Left colon (tissue), 2 donors: ENCODE measurements at places on chromosomes 16 and 17. TPM values are rescaled to one million over a fixed set of nuclear protein-coding genes. Genes with fewer than 3 reads are reported as not detected.

The PIRT gene
- total RNA-seq: 0.58 TPM

The SLC5A10 gene
- not detected for total RNA-seq

- DNase-seq: peak; percentile 56
Observed at GRCh38 chr17:55743103-55743679, 7.7 kb upstream of the PCTP start.

DNA sequence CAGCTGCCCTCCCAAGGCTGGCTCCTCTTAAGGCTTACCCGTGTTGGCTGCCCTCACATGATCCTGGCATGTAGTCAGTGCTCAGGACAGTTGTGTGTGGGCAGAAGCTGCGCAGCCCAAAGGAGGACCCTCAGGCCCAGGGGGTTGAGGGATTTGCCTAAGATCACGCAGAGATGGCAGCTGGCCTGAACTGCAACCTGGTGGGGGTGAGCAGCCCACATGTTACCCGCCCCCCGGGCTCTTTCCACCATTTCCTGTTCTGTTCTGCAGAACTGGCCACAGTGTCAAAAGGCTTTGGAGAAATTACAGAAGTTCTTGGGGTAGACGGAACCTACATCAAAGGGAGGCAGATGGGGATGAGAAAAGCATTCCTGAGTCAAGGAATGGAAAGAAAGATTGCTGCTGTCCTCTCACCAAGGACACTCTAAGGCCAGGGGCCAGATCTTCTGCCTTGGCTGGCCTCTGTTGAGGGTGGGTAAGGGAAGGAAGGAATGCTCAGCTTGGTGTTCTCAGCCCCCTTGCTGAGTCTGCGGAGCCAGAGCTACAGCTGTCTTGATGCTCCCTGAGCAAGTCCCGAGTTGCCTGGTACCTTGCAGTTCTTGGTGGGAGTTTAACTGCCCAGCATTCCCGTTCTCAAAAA lies 53.0 kb downstream of the EPN2 start:
- no peak for DNase-seq

DNA sequence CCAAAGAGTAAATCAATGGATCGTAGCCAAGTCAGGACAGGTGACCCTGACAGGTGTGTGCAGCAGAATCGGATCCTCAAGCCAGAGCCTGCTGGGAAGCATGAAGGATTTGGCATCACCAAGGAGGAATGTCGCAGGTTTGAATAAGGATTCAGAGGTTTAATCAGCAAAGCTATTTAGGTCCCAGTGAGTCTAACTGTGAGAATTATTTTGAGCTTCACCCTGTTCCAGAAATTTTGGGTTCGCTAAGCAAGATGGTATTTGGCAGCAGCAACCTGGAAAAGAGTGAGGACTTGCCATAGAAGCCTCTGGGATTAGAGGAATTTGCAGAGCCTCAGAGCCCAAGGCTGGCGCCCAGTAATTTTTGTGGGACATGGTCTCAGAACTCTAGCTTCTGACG lies 173.0 kb downstream of the CCDC182 start:
- DNase-seq: no peak

The ABCA8 gene
- 15.6 TPM for total RNA-seq

The KRT39 gene
- not detected for total RNA-seq

- DNase-seq: no peak
Observed at GRCh38 chr16:11582157-11582814, 4.4 kb downstream of the LITAF start.

DNA sequence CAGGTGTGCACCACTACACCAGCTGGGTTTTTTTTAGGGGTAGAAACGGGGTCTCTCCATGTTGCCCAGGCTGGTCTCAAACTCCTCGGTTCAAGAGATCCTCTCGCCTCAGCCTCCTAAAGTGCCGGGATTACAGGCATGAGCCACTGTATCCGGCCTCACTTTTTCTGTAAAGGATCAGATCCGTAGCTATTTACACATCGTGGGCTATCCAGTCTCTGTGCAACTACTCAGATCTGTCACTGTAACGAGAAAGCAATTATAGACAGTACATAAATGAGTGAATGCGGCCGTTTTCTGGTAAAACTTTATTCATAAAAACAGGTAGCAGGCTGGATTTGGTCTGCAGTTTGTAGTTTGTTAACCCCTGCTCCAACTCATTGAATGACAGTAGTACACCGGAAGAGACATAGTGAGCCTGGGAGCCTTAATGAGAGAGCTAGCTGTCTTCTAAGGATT lies 44.5 kb downstream of the VMP1 start:
- no peak for DNase-seq

The SEC14L5 gene
- 1.4 TPM for total RNA-seq

The TEX14 gene
- total RNA-seq: 0.06 TPM

- DNase-seq: no peak
Observed at GRCh38 chr17:46264456-46265198, 30.3 kb upstream of the LRRC37A start.

DNA sequence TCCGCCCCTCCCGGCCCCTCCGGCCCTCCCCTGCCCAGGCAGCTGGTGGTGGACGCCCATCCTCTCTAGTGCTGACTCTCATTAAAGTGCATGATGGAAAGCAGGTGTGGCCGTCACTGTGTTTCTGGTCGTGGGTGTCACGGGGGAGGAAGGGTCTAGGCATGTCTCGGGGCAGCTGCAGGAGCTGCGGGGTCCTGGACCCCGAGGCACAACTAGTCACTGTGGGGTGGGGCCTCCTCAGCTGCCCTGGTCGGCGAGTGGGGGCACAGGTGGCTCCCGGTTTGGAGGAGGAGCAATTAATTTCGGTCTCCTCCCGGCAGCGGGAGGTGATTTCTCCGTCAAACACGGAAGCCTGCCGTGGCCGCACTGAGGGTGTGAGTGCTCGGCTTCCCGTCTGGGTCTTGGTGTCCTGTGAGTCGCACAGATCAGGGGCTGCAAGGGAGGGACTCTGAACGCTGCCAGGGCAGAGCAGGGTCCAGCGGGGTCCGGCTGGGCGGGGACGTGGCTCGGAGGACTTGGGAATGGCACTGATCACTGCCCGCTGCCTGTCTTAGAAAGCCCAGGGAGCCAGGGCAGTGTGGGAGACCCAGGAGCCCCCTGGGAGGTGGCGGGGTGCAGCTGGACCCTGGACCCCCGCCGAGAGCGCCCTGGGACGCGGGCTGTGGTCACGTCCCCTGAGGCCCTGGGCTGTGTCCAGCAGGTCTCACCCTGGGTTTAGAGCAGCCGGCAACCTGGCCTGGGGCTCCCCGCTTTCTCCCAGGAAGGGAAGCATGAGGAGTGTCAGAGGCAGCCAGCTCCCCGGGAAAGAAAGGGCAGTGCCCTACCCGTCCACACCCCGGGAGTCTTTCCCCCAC lies 3.3 kb downstream of the TPSD1 start:
- DNase-seq: no peak

The SCARF1 gene
- total RNA-seq: 10.2 TPM

DNA sequence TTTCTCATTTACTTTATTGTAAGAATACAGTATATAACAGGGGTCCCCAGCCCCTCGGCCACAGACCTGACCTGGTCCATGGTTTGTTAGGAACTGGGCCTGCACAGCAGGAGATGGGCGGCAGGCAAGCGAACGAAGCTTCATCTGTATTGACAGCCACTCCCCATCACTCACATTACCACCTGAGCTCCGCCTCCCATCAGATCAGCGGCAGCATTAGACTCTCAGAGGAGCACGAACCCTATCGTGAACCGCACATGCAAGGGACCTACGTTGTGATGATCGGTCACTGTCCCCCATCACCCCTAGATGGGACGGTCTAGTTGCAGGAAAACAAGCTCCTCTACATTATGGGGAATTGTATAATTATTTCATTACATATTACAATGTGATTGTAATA lies 410.6 kb downstream of the SLC39A11 start:
- no peak for DNase-seq

The PIP4K2B gene
- total RNA-seq: 14.1 TPM

DNA sequence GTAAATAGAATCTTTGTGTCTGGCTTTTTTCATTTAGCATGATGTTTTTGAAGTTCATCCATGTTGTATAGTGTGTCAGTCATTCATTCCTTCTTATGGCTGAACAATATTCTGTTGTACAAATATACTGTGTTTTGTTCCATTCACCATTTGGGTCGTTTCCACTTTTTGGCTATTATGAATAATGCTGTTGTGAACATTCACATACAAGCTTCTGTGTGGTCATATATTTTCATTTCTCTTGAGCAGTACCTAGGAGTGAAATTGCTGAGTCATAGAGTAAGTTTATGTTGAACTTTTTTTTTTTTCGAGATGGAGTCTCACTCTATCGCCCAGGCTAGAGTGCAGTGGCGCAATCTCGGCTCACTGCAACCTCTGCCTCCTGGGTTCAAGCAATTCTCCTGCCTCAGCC lies 32.3 kb upstream of the TAOK1 start:
- DNase-seq: no peak

- peak; percentile 5 for DNase-seq
Observed at GRCh38 chr16:63461248-63461841, 1425.1 kb upstream of the CDH8 start.

DNA sequence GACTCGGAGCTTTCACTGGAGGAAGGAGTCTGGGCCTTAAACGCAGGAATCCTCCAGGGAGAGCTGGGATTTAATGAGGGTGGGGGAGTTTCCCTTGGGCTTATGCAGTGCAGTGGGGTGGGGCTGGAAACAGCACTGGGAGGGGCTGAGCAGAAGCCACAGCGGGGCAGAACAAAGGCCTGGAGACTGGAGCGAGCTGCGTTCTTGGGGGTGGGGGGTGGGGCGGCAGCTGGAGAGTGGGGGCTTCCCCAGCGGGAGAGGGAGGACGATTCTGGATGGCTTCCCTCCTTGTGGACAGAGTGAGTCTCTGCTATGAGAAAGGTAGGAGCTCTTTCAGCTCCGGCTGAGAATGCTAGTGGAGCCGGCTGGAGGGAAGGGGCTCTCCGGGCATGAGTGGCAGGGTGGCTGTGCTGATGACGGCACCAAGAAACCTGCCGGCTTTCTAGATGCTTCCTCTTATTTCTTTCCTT lies 406.0 kb downstream of the SEC14L1 start:
- peak; percentile 78 for DNase-seq

GRCh38 chr17:20994779-20995149 lies 48.0 kb downstream of the USP22 start:
- no peak for DNase-seq

- peak; percentile 70 for DNase-seq
Observed at GRCh38 chr16:73196670-73197069, 148.7 kb upstream of the ZFHX3 start.

DNA sequence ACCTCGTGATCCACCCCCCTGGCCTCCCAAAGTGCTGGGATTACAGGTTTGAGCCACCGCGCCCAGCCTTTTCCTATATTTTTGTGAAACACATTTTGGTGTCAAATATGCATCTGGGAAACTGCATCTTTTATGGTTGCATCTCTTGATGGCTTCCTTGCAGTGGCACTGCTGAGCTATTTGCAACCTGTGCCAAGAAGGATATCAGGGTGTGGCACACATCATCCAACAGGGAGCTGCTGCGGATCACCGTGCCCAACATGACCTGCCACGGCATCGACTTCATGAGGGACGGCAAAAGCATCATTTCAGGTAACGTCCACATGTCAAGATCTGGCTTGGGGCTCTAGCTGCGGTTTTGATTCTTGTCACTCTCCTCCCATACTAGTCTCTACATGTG lies 16.8 kb upstream of the USP43 start:
- peak; percentile 43 for DNase-seq

The G6PC1 gene
- total RNA-seq: not detected

The TBC1D3D gene
- total RNA-seq: 0.58 TPM

The ARHGDIG gene
- 2.4 TPM for total RNA-seq

- DNase-seq: peak; percentile 69
Observed at GRCh38 chr17:82457073-82457928, 1.2 kb upstream of the NARF start.

DNA sequence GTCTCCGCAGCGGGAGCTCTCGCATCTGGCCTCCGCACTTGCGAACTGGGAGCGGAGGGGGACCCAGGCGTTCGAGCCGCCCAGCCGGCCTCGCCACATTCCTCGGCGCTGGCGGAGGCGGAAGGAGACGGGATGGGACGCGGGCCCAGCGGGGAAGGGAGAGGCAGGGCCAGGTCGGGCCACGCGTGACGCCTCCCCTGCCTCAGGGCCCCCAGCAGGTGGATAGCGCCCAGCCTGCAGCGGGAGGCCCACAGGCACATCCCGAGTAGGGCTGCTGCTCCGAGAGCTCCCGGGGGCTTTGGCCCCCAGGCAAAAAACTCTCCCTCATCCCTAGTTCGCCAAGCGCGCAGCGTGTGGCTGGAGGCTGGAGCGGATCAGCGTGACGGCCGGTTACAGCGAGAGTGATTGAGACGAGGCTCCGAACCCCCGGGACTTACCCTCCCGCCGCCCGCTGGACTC lies 800 bp downstream of the PLEKHH3 start:
- DNase-seq: peak; percentile 77

- no peak for DNase-seq
Observed at GRCh38 chr16:90010676-90011507, 8.4 kb downstream of the DBNDD1 start.

- peak; percentile 39 for DNase-seq
Observed at GRCh38 chr16:57383276-57384247, 11.3 kb downstream of the CX3CL1 start.

DNA sequence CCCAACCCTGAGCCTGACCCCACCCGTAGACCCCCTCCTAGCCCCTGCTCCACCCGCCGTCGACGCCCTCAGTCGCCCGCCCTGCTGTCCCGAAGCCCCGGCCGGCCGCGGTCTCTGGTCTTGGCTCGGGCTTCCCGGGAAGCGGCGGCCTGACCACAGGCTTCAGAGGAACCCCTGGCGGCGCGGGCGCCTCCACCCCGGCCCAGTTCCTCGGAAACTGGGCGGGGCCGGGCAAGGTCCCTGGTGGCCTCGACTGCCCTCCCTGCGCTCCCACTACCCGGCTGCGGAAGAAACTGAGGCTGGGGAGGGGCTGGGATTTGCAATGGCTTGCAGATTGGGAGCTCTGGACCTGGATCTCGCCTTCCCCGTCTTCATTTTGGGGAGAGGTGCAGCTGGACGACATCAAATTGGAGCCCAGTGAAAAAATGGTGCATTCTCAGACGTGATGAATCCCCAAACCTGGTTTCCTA lies 692 bp upstream of the SOCS1 start:
- DNase-seq: peak; percentile 73

DNA sequence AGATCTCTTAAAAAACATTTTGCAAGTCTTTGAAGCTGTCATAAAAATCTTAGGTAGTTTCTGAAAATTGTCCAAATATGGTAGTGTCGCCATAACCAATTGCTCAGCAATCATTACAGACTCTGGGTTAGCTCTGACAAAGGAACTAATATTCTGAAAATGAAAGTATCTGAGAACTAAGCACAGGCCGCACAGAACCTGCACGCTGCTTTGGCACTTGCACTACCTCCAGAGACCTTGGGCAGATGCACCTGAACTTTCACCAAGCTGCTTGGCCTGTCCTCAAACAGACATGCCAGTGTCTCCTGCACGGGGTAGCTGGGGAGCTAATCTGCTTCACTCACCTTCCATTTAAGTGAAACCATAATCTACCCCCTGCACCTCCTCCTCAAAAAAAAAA lies 317.0 kb downstream of the MAF start:
- no peak for DNase-seq

GRCh38 chr17:82321947-82322466 lies 4.6 kb upstream of the CD7 start:
- no peak for DNase-seq

GRCh38 chr16:2895813-2896212 lies 12.8 kb downstream of the FLYWCH2 start:
- no peak for DNase-seq

- DNase-seq: peak; percentile 61
Observed at GRCh38 chr16:72561-73548, at the start of gene RHBDF1. Gene RHBDF1, minus strand, starts transcription at chr16:72631. Its CDS starts 7,616 bp downstream, at chr16:65015.

GRCh38 chr17:37019117-37019740 lies 70.5 kb downstream of the AATF start:
- DNase-seq: no peak

- no peak for DNase-seq
Observed at GRCh38 chr16:30895627-30896260, 670 bp upstream of the CTF1 start.

- DNase-seq: no peak
Observed at GRCh38 chr16:51839727-51840462, 688.8 kb upstream of the SALL1 start.
